OCI-M1 (cell line): ENCODE measurements at places on chromosomes 7 and 10.
A peak's percentile ranks its signal among the peaks of the same experiment; 100 is the strongest.

DNA sequence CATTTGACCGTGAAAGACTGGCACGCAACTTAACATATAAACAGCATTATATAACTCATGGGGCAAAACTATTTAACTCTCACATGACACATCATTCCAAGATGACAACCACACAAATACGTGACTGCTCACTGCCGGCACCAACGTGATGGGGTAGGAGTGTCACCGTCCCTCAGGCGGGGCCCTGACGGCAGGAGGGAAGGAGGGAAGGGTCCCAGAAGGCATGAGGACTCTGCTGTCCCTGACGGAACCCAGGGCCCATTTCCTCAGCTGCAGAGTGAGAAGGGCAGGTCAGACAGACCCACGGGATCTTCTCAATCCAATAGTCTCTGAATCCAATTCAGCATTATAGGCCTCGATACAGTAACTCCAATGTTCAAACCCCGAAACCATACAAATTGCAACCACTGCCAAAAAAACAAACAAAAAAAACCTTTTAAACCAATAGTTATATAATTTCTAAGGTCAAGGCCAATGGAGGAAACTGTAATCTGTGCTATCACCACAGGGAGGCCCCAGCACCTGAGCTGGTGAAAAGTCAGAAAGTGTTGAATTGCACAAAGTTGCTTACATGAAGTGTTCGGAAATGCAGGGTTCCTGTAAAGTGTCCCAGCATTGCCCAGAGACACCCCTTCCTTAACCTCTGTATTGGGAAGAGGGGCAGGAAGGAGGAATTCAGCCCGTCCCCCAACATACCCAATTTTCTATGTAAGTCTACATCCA lies 137.4 kb downstream of the TNS3 start:
- peak; percentile 42 for DNase-seq

GRCh38 chr7:89695241-89695640 lies 459.0 kb upstream of the STEAP1 start:
- no peak for DNase-seq

DNA sequence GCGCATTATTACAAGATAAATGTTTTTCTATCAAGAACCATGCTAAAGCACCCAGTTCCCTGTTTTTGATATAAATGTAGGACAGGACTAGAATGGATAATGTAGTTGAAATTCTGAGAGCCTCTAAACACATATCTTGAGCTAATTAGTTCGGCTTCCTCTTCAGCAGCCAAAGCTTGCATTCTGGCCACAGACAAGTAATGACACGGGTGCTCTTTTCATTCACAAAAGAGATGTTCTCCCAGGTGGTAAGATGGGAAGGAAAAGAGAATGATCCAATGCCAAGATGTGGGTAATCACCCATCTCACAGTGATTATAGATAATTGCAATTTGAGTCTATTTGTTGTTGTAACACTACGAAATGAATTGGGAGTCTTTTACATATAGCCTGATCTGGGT lies 246.5 kb downstream of the KIAA1217 start:
- DNase-seq: no peak

DNA sequence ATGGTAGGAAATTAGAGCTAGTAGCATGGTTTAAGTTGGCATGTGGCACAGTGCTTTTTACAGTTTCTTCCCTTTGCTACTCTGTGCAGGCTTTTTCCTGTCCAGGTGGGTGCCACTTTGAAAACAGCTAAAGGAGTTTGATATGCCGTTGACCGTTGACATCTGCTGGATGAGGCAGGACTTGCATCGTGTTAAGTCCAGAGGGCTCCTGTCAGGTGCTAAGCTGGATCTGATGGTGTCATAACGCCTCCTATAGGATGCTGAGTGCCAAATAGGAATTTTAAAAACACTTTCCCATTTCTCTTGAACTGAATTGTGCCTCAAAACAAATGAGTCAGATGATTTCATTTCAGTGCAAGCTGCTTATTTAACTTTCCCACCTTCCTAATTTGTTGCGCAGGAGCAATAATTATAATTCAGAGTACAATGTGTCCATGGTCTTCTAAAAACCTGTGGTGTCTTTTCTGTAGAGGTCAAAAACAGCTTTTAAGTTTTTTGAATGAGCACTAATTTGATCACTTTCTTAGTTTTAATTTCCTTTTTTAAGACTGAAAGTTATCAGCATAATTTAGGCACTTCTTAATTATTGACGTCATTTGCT lies 178.3 kb downstream of the CDCA7L start:
- peak; percentile 63 for DNase-seq

GRCh38 chr10:21501731-21502347 lies 23.6 kb downstream of the SKIDA1 start:
- DNase-seq: no peak
